ENCODE measurements at places on chromosomes 4 and X.
A peak's percentile ranks its signal among the peaks of the same experiment; 100 is the strongest.

DNA sequence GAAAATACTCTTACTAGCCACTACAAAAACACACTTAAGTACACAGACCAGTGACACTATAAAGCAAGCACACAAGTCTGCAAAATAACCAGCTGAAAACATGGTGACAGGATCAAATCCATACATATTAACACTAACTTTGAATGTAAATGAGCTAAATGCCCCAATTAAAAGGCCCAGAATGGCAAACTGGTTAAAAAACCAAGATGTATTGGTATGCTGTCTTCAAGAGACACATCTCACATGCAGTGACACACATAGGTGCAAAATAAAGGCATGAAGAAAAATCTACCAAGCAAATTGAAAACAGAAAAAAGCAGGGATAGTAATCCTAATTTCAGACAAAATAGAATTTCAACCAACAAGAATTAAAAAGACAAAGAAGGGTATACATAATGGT is 10.9 kb downstream of the PF4 start:
- DNase-seq, result no peak

- peak; percentile 72 for DNase-seq
Observed at GRCh38 chr4:90317785-90318184, 190.6 kb downstream of the CCSER1 start.

DNA sequence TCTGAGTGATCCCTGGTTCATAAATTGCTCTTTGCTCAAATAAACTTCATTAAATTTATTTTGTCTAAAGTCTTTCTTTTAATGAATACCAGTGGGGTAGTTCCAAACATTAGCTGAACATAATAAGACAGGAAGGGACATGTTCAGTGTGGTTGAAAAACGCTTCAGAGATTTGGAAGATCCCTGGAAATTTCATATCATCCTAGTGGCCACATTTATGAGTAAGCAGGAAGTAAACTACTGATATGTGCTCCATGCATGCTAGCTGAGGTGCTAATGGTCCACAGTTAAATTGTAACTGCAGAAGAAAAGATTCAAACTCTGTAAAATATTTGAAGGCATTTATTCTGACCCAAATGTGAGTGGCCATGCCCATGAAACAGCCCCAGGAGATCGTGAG is 1328.7 kb downstream of the ADGRL3 start:
- no peak for DNase-seq

DNA sequence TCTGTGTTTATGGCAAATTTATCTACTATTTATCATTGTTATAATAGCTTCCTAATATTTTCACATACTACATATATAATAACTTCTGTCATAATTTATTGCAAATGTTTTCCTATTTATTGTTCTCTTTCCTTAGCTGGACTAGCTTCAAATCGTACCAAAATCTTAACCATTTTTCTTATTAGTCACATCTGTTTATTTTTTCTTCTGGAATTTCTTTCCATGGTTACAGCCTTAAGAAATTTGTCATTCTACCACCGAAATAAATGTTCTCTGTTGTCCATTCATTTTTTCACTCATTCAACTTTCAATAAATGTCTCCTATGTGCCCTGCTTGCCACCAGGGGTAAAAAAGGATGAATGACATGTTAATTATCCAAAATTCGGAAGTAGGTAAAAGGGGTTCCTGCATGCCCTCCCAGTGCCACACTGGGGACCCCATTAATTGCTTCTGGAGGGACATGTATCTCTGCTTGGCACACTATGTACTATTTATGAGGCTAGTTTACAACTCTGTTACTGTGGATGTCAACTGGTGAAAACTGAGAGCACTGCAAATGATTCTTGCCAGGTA is 182.1 kb downstream of the SH3KBP1 start:
- DNase-seq, result no peak

GRCh38 chr4:2412534-2412884 is 5.9 kb downstream of the ZFYVE28 start:
- no peak for DNase-seq

DNA sequence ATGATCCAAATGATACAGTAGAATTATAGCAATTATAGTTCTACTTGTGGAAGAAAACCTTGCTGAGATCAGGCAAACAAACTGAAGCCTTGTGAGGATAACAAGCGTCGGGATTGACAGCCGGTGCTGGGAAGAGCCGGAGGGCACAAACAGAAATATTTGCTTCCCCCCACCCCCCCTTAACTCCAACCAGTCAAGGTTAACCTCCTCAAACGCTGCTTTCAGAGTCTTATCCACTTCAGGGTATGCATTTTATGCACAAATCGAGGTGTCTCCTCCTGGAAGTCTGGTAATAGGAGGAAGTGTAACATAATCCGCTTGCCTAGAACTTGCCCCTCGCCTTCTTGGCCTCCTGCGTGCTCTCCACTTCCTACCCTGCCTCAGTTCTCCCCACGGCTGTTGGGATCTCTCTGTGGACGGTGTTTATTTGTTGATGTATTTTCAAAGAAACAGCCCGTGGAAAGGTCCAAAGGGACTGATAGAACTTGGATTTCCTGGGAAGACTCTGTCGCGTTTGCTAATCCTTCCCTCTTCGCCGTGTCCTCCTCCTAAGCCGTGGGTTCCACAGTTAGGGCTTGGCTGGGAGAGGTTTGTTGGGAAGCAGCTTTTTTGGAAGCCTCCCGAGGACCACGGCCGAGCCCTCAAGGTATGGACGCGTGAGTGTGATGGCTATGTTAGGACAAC is 4.1 kb upstream of the ARX start:
- no peak for DNase-seq

GRCh38 chr4:113145147-113145518 is 95.7 kb downstream of the ANK2 start:
- DNase-seq, result no peak

DNA sequence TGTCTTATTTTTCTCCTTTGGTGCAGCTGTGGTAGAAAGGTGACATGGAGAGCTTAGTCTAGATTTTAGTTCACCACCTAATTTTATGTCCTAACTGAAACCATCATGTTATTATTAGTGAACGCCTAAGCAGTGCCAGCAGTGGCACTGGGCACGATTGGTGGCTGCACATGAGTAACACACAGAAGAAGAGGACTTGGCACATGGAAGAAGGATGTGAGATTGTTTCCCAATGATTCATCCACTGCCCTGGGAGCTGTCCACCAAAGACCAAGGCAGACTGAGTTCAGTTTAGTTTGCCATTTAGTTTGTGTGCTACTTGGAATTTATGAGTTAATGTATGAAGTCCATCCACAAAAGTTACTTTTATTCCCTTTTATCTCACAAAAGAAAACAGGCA is 68.1 kb upstream of the NAP1L5 start:
- no peak for DNase-seq

DNA sequence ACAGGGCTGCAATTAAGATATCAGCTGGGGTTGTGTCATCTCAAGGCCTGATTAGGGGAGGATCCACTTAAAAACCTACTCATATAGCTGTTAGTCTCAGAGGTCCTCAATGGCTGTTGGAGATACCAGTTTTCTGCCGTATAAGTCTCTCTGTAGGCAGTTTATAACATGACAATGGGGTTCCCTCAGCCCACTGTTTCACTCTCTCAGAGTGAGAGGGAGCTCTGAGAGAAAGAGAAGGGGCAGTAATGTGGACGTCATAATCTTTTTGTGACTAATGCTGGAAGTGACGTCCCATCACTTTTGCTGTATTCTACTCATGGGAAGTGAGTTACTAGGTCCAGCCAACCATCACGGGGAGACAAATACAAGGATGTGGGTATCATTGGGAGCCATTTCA is 70.3 kb downstream of the STIM2 start:
- no peak for DNase-seq

GRCh38 chrX:152968193-152968592 is 25.7 kb downstream of the PNMA5 start:
- DNase-seq, result no peak

DNA sequence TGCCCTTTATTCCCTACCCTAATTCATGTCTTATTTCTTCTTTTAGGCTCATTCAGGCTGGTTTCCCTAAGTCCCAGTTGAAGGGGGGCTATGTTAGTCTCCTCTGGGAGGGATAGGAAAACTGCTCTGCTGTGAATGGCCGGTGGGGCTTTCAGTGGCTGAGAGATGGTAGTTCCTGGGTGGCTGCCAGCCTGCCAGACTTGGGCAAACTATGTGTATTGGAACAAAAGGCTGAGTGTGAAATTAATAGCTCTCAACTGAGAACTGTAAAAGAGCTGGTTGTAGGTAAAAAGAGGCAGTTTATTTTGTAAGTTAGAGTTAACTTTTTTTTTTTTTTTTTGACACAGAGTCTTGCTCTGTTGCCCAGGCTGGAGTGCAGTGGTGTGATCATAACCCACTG is 28.8 kb downstream of the ARHGAP10 start:
- DNase-seq, result no peak

- no peak for DNase-seq
Observed at GRCh38 chr4:77167866-77168265, 10.9 kb downstream of the CCNG2 start.

- no peak for DNase-seq
Observed at GRCh38 chr4:7932287-7932686, 7.4 kb downstream of the AFAP1 start.

DNA sequence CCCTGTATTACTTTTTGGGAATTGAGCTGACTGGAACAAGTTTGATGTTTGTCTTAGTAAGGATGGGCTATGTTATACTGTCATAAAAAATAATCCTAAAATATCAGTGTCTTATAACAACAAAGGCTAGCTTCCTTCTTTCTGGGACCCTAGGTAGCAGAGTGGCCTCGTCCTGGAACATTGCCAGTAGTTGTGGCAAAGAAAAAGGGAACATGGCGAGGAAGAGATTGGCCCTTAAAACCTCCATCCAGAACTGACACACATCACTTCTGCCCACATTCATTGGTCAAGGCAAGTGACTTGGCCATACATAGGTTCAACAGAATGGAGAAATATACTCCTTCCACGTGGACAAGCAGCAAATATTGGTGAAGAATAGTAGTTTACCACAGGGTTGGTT is 287.9 kb downstream of the PPP1R2C start:
- DNase-seq, result no peak

GRCh38 chr4:174036111-174036510 is 247.4 kb downstream of the FBXO8 start:
- no peak for DNase-seq

Measured in AG04450 (cell line).